Fibroblast of villous mesenchyme (primary cell): ENCODE measurements at places on chromosomes 1 and 21. TPM values are rescaled to one million over a fixed set of nuclear protein-coding genes. Genes with fewer than 3 reads are reported as not detected.

Gene ILDR2
- total RNA-seq = 0.32 and 0.43 TPM in 2 replicates

Gene CSMD2
- 1.3 and 3.0 TPM in 2 replicates for total RNA-seq

Gene PDPN
- total RNA-seq = 28.7 and 32.8 TPM in 2 replicates

Gene KRTAP7-1
- total RNA-seq = not detected in 2 replicates

Gene GDAP2
- total RNA-seq = 18.7 and 34.5 TPM in 2 replicates

Gene KIF26B
- total RNA-seq = 12.1 and 66.0 TPM in 2 replicates

Gene ICOSLG
- total RNA-seq = 0.43 and 0.64 TPM in 2 replicates
